ENCODE measurements at places on chromosomes 5 and 9.
A peak's percentile ranks its signal among the peaks of the same experiment; 100 is the strongest.

DNA sequence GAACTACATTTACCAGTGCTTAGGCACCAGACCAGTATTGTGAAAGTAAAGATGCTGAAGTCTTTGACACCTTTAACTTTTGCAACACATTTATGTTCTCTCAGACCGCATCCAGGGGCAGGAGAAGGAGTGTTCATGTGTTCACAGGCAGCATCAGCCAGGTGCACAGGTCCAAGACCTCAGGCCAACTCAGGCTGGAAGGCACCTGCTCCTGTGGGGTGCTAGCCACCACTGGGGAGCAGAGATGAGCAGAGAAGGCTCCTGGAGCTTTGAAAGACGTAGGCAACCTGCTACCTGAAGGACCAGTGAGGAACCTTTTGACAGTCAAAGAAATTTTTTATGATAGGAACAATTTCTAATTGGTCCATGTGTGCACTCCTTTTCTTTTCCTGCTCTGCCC is 35.6 kb downstream of the DAPK1 start:
- DNase-seq, result no peak

- DNase-seq, result no peak
These were observed 20.0 kb upstream of the TEX48 start for GRCh38 chr9:114701988-114702387.

- DNase-seq, result peak; percentile 65
These were observed 42.8 kb downstream of the NEURL1B start for GRCh38 chr5:172683645-172684471.

GRCh38 chr5:63263411-63263810 is 684.8 kb downstream of the LRRC70 start:
- DNase-seq, result no peak

DNA sequence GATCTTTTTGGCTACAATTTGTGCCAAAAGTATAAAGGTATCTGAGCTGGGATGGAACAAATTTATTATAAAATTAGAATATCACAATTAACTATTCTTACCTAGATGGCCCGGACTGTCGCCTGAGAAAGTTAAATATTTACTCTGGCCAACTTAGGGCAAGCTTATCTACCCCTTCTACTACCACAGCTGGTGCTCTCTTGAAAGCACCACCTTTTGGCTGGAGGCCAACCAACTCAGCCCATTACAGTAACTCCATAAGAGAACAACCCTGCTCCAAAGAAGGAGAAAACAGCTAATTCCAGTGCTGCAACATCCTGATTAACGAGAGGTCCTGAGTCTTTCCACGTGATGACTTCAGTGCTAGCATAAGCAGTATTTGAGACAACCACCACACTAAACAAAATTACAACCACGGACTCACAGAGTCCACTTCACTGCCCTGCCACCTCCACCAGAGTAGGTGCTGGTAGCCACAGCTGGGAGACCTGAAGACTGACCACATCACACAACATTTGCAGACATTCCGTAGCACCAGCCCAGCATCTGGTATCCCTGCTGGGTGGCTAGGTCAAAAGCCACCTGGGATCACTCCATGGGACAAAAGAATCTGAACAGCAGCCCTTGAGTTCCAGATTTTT is 43.2 kb downstream of the RGMB start:
- no peak for DNase-seq

DNA sequence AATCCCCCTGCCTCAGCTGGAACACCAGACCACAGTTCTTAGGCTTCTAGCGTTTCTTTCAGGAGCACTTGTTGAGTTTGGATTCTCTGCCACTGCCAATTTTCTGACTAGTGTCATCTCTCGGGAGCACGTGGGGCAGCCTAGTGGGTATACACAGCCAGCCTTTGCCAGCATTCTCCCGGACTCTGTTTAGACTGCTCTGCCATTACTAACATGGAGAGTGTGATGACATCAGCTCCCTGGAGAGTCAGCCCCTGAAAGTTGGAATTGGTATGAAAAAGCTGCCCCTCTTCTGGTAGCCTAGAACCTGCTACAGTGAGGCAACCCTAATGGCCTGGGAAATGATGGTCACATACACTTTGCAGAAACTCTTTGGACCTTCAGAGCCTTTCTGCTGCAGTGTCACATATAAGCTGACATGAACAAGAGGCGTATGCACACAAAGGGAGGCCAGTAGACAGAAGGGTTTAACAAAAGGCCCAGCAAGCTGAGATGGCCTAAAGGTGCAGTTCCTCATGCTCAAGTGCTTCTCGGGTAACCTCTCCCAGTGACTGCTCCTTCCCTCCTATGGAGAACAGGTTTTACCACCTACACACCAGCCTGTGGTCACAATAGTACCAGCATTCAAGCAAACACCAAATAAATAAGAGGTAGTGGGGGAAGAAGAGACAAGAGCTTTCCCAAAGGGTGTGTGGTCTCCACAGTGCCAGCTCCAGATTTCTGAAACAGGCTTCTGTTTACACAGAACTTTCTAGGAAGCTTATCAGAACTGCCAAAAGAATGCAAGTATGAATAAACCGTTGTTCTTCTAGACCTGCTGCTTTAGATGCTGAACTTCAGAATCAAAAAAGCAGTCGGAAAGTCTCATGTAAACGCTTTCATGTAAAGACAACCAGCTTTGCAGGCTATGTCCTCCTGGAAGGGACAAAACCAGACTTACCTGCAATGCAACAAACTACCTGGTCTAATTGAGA is 16.5 kb downstream of the SPACA9 start:
- no peak for DNase-seq

DNA sequence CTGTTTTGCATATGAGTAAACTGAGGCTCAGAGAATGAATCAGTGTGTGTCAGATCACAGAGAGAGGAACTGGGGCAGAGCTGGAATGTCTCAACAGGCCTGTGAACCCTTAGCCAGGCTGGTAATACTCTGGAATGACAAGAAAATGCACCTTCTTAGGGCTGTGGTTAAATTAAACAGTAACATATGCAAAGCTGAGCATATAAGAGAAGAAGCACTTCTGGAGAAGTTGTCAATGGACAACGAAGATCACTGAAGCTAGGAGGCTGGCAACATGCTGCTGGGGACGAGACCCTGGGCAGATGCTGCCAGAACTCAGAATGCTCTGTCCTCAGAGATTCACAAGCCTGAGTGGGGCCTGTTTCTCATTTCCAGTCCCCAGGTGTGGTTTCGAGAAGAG is 64.6 kb upstream of the EPB41L4B start:
- no peak for DNase-seq

- no peak for DNase-seq
These were observed 49.2 kb upstream of the MINAR2 start for GRCh38 chr5:129698661-129699060.

DNA sequence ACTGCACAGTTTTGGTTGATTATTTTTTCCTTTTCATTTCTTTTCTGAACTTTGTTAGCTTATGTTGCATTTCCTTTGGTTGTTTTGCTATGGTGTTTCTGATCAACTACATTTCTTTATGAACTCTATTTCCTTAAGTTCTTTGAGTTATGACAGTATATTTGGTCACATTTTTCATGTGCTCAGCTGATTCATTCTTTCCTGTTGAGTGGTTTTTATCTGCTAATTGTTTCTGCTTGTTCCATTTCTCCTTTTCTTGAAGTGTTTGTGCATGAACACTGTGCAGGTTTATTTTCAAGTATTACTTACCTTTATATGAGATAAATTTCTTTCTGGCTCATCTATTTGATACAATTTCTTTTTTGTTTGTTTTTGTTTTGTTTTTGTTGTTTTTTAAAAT is 50.9 kb upstream of the MACIR start:
- no peak for DNase-seq

DNA sequence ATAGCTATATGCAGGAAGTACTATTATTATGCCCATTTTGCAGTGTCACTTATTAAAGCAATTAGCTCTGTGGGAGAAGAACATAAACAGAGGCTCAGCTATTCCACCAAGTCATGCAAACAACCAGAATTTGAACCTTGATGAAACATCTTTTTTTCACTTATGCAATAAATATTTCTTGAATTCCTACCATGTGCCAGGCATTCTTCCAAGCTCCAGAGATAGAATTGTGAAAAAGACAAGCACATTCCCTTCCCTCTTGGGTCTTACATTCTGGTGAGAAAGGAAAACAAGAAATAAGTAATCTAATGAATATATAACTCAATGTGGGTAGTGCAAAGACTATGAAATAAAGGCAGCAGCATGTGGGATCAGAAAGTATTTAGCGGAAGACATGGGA is 32.1 kb upstream of the ADRB2 start:
- DNase-seq, result no peak

GRCh38 chr5:57626703-57627102 is 144.1 kb upstream of the ACTBL2 start:
- DNase-seq, result no peak

All from stimulated activated naive CD4-positive, alpha-beta T cell (primary cell).